ENCODE measurements at places on chromosomes 7 and 10. TPM values are rescaled to one million over a fixed set of nuclear protein-coding genes. Genes with fewer than 3 reads are reported as not detected.

- DNase-seq, result no peak
- no peaks in the 10 kb centered on the region for H3K36me3 ChIP-seq
- no peak overlapping the region for H3K4me3 ChIP-seq
- H3K4me1 ChIP-seq, result peaks cover 2% of the 10 kb centered on the region
- H3K27me3 ChIP-seq, result peaks cover 2% of the 10 kb centered on the region
- no peak overlapping the region for H3K27ac ChIP-seq
Measured at GRCh38 chr10:122441961-122442360, 12.5 kb upstream of the ARMS2 start.

GRCh38 chr7:20329389-20330238 is 1.1 kb upstream of the ITGB8 start:
- peak; percentile 30 for DNase-seq
- peaks cover 70% of the 10 kb centered on the region for H3K27me3 ChIP-seq
- H3K4me1 ChIP-seq, result peaks cover 18% of the 10 kb centered on the region

- peaks cover 4% of the 10 kb centered on the region for H3K4me1 ChIP-seq
- H3K27ac ChIP-seq, result peak overlapping the region; percentile 54
- no peak for DNase-seq
- H3K36me3 ChIP-seq, result peaks cover 27% of the 10 kb centered on the region
Measured at GRCh38 chr7:45073786-45074527, 14.8 kb downstream of the NACAD start.

DNA sequence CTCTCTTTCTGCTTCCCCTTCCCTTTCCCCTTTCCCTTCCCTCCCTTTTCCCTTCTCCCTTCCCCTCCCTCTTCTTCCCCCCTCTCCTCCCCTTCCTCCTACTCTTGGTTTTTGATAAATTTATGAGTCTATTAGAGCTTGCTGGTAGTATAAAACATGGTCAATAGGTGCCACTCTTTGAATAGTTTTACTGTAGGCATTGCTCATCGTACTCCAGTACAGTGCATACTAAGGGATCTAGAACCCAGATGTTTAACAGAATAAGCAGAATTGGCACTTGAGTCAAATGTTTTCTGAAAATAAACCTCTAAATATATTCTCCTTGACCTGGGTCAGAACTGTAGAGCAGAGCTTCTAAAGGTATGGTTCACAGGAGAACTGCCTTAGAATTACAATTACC is 126.7 kb downstream of the SORCS3 start:
- peaks cover 1% of the 10 kb centered on the region for H3K27me3 ChIP-seq
- H3K4me1 ChIP-seq, result no peaks in the 10 kb centered on the region
- H3K4me3 ChIP-seq, result no peak overlapping the region
- no peak overlapping the region for H3K27ac ChIP-seq
- no peak for DNase-seq

GRCh38 chr7:154200241-154200640 is 148.0 kb downstream of the DPP6 start:
- DNase-seq, result no peak
- H3K4me1 ChIP-seq, result no peaks in the 10 kb centered on the region
- no peak overlapping the region for H3K4me3 ChIP-seq
- no peak overlapping the region for H3K27ac ChIP-seq

SUN3 gene
- not detected for total RNA-seq

Measured in activated naive CD8-positive, alpha-beta T cell treated with anti-CD3 and anti-CD28 coated beads, Interleukin-2, amount 10 ng/mL, durations not matched to agents 7 days and 5 days (primary cell).